ENCODE measurements at places on chromosomes 6 and 20.

GRCh38 chr6:125197795-125198269 lies 44.3 kb downstream of the TPD52L1 start:
- no peak for DNase-seq

GRCh38 chr6:130620338-130620781 lies 206.8 kb upstream of the SMLR1 start:
- DNase-seq: no peak

GRCh38 chr6:105880030-105880492 lies 206.1 kb upstream of the PRDM1 start:
- DNase-seq: no peak

DNA sequence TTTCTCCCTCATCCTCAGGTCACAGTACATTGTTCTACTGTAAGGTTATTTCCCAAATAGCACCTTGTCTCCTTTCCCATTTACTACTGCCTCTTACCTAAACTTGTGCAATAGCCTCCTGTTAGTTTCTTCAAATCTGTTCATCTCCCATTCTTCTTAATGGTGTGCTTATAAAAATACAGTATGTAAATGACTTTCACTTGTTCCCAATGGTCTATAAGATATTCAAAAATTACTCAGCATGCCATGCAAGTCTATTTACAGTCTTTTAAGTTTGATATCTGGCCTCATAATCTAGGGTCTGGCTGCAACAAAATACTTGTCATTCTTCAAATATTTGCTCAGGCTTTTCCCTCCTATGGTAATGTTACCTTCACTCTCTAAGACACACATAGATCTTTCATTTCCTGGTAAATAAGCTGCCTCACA lies 31.5 kb upstream of the RHAG start:
- DNase-seq: no peak

- no peak for DNase-seq
Measured at GRCh38 chr6:114334237-114334636, 8.6 kb downstream of the HS3ST5 start.

DNA sequence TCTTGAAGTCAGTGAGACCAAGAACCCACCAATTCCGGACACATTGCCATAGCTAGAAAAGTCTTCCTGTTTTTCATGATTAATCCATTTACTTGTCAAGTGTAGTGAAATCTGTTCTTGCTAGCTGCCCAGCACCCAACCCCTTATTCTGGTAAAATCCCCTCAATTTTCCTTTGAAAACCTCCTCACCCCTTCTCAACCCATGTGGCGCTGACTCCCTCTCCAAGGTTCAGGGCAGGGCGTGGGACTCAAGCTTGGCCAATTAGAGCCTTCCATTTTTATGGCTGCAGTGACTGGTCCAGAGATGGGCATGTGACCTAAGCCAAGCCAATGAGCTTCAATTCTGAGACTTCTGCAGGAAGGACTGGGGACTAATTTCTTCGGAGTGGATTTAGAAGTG lies 9.8 kb upstream of the ZBP1 start:
- no peak for DNase-seq

GRCh38 chr6:74060354-74060753 lies 364.4 kb downstream of the CD109 start:
- DNase-seq: no peak

- no peak for DNase-seq
Measured at GRCh38 chr20:1898482-1899240, 3.5 kb downstream of the SIRPA start.

DNA sequence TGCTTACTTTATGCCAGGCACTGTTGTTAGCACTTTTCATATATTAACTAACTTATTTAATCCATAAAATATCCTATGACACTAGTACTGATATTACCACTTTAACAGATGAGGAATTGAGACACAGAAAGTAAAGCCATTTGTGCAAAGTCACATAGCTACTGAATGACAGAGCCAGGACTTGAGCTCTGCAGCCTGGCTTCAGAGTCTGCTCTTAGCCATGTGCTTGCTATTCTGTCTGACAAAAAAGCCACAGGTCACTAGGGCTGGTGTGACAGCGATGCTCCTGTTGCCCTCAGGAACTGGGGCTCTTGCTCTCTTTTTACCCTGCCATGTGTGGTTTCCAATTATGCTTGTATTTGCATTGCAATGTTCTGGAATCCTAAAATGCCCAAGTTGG lies 44.7 kb upstream of the RNF8 start:
- no peak for DNase-seq

GRCh38 chr6:169501128-169501527 lies 200.7 kb downstream of the WDR27 start:
- no peak for DNase-seq

DNA sequence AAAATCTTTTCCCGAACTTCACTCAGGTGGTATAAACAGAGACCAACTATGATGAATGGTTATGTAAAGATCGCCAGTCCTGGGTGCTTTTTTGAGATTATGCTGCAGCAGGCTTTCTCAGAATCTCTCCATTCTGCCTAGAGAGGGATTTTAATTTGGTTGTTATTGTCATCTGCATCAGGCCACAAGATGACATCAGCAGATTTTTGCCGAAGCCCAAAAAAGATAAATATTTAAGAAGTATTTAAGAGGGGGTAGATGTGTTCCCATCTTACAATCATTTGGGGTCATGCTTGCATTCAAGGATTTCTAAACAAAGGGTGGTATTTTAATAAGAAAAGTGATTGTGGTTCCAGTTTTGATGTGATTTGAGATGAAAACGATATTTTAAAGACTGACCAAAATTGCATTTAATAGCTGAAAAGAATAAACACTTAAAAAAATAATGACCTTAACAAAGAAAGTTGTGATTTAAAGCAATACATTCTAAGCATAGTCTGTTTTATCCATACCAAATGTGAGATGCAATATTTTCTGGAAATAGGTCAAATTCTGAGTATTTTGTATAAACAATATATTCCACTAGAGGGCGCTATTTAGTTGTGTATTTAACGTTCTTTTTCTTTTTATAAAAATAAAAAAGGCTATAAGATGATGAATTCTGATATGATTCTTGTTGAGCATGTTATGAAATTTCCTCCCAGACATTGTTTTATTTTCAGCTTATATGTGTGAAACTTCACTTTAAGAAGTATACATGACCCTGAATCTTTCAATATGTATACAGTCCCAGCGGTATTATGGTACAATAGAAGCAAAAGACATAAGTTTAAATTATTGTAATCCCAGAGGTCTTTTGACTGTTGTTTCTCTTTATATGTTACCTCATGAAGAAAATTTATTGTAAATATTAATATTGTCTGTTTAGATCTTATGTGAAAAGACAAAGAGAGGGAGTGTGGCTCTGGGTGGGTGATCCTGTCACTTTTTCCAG lies 51.0 kb upstream of the ZFP64 start:
- no peak for DNase-seq

- no peak for DNase-seq
Measured at GRCh38 chr6:112591329-112591728, 244.2 kb downstream of the RFPL4B start.

DNA sequence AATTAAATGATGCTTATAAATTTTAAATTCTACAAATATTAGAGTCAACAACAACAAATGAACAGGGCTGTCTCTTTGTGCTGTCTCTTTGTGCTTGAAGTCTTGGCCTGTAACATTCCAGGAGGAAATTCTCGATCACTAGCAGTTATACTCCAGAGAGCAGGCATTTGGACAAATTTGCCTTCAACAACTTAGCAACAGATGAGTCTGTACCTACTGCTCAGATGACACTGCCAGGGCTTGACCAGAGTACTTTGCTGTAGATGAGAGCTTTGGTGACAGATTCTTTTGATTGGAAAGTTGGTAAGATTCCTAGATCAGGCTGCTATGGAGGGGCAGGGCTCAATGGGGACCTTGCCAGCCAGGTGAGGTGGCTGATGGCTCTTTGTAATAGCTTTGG lies 217.2 kb downstream of the GRM1 start:
- DNase-seq: no peak

- no peak for DNase-seq
Measured at GRCh38 chr6:5587648-5588047, 326.3 kb downstream of the FARS2 start.

DNA sequence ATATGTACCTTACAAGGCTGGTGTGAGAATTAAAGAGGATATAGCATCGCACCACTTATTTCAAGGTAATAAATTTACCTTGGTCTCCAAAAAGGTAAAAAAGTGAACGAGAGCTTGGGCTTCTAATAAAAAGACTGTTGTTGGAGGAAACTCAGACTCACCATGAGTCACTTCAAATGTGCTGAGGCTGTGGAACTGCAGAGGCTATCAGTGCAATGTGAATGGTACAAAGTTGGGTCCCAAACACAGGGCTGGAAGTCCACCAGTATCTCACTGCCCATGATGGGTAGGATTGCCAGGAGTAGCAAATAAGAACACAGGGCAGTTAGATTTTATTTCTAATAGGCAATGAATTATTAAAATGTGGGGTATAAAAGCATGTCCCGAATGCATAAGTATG lies 200.6 kb downstream of the MAFB start:
- no peak for DNase-seq

DNA sequence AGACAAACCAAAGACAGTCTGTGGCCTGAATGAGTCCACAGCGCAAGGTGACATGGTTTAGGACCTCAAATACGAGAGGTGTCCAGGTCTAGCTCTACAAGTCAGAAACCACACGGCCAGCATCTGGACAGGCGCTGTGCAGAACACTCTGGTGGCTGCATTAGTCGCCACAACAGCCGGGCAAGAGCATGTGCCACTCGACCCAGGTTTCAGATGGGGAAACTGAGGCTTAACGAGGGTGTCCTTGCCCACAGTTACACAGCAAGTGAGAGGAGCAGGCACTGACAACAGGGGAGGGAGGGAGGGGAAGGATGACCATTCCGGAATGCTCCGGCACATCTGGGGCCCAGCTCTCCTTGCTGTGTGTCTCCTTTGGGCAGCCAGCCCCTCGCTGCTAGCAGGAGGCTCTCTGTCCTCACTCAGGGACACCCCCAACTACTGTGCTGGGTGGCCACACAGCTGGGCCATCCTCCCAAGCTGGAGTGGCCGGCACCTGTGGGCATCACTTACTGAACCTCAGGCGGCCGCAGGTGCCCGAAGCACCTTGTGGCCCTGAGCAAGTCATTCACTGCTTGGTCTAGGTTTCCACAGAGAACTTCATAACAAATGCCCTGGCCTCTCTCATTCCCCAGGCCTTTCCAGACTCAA lies 6.6 kb downstream of the DLL1 start:
- DNase-seq: no peak

DNA sequence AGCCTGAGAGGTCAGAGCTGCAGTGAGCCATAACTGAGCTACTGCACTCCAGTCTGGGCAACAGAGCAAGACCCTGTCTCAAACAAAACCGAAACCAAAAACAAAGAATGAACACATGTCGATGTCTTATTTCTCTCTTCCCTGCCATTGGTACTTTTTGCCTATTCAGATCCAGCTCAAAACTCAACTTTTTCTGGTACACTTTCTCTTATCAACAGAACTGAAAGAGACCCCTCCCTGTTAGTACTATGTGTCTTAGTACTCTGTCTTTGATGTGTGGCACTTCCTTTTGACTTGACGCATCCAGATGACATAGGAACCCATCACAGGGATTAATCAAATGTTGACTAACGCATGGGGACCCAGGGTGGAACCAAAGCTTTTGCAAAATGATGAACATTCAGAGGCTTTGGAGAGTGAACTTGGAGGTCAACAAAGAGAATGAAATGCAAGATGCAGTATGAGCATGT lies 44.8 kb downstream of the AKAP12 start:
- DNase-seq: no peak

- no peak for DNase-seq
Measured at GRCh38 chr6:87333591-87334181, 4.6 kb upstream of the GJB7 start.

DNA sequence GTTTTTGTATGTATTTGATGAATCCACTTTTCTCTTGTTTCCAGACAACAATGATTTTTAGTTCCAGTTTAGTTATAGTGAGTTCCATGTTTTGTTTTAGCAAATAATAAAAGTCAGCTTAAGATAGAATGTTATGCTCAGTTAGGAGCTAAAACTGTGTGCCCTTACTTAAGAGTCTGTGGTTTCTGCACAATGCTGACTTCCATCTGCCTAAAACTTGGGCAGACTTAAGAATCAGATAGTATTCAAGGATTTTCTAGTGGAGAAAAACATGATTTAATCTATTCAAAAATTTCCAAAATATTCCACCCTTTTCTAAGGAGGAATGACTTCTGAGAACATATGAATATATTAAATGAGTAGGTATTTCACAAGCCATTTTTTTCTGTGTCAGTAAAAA lies 32.8 kb downstream of the LAMA4 start:
- no peak for DNase-seq

DNA sequence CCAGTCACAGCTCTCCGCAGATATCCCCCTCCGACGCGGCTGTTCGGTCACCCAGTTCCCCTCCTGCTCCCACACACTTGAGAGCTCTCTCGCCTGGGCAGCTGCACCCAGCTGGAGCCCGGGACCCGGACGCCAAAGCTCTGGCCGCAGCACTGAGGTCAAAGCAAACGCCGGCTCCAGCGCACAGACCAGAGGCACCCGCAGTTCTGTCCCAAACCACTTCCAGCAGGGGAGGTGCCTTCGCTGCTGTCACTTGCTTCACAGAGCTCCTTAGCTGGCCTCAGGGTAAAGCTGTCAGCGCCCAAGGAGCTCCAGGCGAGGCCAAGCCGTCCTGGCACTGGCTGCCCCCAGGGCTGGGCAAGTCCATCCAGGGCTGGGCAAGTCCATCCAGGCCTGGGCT lies 27.9 kb downstream of the SLC2A4RG start:
- no peak for DNase-seq

DNA sequence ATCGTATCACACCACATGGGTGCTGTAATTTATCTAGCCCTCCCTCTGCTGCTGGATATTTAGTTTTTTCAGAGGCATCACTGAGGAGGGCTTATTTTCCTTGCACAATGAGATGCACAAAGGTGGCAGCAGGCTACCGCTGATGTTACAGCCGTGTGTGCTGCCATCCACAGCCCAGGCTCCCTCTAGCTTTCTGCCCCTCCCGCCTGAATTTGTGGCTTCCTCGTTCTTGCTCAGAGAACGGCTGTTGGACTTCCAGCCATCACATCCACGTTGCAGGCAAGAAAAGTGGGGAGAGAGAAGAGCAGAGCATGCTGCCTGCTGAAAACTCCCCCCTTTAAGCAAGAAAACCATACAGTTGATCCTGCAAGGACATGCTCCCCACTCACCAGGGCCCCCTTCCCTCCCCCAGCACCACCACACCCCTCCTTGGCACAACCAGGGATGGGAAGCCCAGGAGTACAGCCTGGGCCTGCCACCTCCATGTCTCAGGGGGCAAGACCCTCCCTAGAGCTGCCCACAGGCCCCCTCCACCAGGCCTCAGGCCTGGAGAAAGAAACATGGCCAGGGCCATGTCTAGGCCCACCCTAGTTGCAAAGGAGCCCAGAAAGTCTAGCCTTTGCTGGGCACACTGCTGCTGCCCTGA lies 102.6 kb downstream of the MRPL14 start:
- no peak for DNase-seq

GRCh38 chr20:44955270-44955669 lies 4.9 kb downstream of the TOMM34 start:
- DNase-seq: no peak

- DNase-seq: no peak
Measured at GRCh38 chr6:31293343-31293742, 21.5 kb upstream of the HLA-C start.

- no peak for DNase-seq
Measured at GRCh38 chr20:58065508-58066361, 162.7 kb downstream of the ANKRD60 start.
